ACHN (cell line): ENCODE measurements at places on chromosomes 5 and 9.

DNA sequence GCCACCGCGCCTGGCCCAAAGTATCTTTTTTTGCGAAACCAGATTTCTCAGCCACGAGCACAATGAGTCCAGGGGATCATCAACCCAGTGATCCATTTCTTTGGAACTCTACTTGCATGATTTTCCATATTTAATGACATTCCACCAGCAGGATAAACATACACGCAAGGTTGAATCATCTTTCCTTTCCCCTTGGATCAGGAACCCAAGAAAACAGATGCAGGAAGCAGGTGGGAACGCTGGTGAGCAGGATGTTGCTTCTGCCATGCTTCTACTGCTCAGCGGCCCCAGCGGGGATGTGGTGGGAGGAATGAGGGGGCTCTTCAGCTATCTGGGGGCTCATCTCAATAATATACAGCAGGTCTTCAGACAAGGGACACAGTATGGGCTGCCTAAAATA, 118.2 kb downstream of the SEC61B start:
- DNase-seq = no peak

- DNase-seq = no peak
These were observed 375.5 kb downstream of the TLE1 start for GRCh38 chr9:81313877-81314276.

GRCh38 chr5:56064984-56065383, 70.2 kb upstream of the IL6ST start:
- no peak for DNase-seq

GRCh38 chr5:81167544-81167943, 65.6 kb upstream of the CKMT2 start:
- DNase-seq = no peak

GRCh38 chr5:68415177-68416085, 199.9 kb downstream of the PIK3R1 start:
- no peak for DNase-seq
